ENCODE measurements at places on chromosomes 16 and 17.

DNA sequence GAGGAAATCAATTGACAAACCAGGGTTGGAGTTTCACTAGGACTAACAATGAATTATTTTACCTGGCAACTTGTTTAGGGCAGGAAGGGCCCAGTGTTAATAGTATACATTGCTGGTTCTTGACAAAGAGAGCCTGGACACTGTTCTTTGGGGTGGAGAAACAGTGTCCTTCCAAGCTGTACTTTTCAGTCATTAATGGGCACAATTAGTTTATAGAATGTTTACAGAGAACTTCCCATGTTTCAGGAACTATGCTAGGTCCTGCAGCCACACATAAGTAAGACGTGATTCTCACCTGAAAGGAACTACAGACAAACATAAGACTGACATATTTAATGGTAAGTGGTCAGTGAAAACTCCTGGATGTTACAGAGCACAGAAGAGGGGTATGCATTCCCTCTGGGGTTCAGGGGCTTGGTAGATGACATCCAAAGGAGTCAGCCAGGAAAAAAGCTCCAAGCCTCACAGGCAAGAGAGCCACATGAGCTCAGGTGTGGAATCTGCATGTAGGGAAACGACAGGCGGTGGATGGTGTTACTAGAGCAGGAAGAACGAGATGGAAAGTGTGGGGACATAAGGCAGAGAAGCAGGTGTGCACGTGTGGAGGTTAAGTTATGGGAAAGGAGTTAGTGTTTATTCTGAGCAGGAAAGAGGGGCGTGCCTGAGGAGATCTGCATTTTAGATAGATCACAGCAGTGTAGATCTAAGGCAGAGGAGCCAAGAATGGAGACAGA is 3.8 kb upstream of the DYNLL2 start:
- DNase-seq: no peak

- no peak for DNase-seq
These were observed 20.7 kb downstream of the PIK3R6 start for GRCh38 chr17:8846768-8847211.

DNA sequence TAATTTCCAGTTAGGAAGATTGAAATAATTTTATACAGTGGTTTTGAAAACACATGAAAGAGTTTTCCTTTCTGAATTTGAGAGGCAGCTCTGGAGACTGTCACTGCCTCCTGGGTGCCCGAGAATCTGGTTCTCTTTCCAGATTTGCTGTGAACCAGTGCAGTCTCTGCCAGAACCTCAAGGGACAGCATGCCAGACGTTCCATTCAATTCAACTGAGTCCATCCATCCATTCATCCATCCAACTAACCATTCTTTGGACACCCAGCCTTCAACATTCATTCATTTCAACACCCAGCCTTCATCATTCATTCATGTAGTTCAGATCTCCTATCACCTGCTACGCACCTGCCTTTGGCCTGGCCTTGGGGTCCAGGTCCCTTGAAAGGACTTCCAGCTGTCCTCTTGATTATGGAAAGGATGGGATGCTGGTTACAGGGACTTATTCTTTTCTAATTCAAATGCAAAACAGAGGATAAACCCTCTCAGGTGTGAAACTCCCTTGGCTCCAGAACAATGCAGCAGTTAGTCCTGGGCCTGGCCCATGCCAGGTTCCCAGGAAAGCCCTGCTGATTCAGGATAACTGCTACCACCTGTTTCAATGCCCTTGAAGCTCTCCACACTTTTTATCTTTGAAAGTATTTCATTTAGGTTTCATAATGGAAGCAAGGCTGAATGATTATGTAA is 68.7 kb downstream of the WSCD1 start:
- DNase-seq: no peak

DNA sequence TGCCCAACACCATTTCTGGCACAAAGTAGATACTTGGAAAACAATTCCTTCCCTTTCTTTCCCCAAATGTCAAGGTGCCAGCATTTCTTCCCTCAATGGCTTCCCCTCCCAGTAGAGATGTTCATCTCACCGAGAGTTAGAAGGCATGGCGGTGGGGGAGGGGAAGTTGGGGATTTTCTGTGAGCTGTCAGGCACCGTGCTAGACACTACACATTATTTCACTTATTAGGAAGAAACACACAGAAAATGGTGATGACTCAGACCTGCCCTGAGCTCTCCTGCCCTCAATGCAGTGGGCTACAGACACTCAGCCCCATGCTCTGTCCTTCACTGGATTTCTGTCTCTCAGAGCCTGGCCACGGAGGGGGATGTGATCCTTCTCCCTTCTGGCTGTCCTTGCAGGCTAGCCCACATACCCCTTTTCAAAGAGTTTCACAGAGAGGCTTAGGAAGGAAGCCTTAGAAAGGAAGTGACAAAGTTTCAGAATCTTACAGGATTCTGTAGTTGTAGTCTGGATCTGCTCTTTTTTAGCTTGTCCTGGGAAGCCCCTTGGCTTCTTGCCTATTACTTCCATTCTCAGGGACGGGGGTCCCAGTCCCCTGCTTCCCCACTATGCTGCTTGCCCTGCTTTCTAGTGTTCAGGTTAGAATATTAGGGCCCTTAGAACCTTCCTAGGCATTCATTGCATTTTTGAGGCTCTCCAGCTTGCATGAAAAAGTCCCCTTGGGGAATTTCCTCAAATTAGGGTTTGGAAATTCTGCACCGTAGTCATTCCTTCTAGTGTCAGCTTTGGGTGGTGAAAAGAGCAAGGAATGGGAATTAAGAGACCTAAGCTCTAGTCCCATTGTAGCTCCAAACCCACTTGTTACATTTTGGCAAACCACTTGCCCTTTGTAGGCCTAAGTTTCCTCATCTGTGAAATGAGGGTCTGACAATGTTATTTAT is 12.2 kb upstream of the CCL5 start:
- no peak for DNase-seq

DNA sequence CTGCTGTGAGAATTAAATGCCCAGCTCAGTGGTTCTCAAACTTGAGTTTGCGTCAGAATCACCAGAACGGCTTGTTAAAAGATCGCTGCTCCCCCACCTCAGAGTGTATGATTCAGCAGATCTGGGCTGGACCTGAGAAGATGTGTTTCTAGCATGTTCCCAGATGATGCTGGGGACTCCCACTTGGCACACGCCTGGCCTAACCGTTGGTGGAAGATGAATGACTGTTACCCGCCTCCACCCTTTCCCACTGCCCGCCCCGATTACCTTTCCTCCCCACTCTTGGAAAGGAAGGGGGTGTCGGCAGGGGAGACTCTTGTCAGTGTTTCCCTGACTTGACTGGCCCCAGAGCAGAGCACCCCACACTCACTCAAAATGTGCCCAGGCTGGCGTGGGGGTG is 29.3 kb upstream of the ABCC3 start:
- DNase-seq: no peak

GRCh38 chr17:47649972-47650524 is 329 bp downstream of the KPNB1 start:
- no peak for DNase-seq

DNA sequence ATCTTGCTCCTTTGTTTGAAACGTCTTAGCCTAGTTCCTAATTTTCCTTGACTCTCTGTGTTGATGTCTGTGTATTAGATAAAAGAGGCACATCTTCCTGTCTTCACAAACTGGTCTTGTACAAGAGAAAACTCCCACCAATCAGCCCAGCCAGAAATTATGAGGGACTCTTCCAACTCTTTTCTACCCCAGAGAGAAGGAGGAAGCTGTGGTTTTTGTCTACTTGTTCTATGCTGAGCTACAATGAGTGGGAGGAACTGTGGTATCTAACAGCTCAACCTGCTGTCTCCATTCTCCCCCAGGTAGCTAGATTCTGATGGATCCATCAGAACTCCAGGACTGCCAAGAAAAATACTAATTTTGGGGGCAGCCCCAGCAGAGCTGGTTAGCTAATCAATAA is 392.5 kb downstream of the HS3ST3B1 start:
- no peak for DNase-seq

- DNase-seq: no peak
These were observed 39.4 kb downstream of the STH start for GRCh38 chr17:46038414-46038813.

- no peak for DNase-seq
These were observed 1.5 kb upstream of the BAIAP3 start for GRCh38 chr16:1331712-1332617.

GRCh38 chr17:80032614-80033171 is 3.0 kb downstream of the TBC1D16 start:
- no peak for DNase-seq

- peak; percentile 9 for DNase-seq
These were observed 51.8 kb downstream of the PIMREG start for GRCh38 chr17:6496116-6496481.

DNA sequence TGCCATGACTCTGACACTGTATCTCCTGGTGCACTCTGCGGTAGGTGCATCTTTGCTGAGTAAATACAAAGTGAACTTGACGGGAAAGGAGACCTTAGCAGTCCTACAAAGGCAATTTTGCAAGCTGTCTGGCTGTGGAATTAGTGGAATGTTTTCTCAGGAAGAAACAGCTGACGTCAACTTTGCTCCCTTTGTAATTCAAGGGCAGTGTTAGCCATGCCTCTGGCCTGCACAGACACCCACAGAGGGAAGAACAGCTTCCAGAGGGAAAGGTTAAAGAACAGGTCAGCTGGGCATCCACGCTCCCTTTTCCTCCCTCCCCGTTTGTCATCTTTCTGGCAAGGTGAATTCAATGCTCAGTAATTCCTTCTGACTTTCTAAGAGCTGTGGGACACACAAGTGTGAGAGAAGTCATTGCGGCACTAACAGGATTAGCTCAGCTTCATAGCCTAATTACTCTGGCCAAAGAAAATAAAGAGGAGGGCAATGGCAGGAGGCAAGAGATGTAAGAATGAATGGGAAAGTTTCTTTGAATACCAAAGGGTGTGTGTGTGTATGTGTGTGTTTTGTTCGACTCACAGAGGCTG is 476.9 kb upstream of the GOT2 start:
- no peak for DNase-seq

DNA sequence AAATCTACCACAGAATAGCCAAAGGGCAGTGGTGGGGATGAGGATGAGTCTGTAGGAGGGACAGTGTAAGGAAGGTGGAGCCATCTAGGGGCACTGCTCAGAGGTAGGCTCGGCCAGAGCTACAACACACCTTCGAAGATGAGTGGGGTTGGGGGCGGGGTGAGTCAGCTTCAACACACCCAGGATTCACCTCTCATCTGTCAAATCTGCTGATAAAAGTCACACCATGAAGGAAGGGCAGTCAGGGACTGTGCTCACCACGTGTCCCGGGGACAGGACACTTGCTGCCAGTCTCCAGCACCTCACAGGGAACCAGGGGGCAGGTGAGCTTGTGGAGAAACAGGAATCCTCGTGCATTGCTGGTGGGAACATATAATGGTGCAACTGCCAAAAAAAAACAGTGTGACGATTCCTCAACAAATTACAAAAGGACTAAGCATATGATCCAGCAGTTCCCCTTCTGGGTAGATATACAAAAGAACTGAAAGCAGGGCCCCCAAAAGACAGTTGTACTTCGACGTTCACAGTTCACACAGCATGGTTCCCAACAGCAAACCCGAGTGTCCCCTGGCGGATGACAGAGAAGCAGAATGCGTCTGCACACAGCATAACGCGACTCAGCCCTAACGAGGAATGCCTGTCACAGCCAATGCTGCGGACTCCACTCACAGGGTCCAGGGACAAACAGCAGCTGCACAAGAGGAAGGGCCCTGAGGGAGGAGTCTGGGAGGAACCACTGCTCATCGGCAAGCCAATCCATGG is 133.1 kb downstream of the ANKRD11 start:
- DNase-seq: peak; percentile 67

- no peak for DNase-seq
These were observed 26.5 kb upstream of the ZFHX3 start for GRCh38 chr16:73074382-73074781.

DNA sequence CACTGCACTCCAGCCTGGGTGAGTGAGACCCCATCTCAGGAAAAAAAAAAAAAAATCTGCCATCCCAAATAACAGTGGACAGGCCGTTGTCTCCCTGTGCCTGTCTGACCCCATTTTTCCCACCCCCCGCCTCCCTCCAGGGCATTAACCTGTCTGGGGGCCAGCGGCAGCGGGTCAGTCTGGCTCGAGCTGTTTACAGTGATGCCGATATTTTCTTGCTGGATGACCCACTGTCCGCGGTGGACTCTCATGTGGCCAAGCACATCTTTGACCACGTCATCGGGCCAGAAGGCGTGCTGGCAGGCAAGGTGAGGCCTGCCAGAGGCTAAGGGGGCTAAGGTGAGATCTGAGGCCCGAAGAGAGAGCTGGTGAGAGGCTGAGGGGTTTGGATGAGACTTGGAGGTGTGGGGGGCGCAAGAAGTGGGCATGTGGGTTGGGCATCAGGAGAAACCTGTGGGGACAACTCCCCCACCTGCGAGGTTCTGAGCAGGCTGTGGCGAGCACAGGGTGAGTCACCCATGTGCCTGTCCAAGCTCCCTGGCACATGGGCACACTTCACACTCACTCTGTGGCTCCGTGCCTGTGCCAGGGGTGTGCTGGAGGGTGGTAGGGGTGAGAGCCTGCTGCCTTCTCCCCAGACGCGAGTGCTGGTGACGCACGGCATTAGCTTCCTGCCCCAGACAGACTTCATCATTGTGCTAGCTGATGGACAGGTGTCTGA is 34.7 kb downstream of the ANKRD40 start:
- no peak for DNase-seq

DNA sequence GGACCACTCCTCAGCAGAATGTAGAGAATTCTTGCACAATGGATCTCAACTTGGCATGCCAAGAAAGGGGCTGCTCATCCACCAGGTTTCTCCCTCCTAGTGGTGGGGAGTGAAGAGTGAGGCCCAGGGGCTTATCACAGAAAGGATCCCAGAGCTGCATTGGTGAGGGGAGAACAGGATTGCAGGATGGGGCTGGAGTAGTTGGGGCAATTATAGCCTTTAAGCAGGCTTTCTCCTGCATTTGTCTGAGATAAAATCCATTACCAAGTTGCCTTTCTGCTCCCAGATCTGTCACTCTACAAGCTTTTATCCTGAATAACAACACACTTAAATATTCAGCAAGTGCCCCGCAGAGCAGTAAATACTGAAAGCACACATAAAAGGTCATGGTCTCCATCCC is 130.8 kb upstream of the CES5A start:
- DNase-seq: no peak

- DNase-seq: no peak
These were observed 2.7 kb upstream of the AP1G1 start for GRCh38 chr16:71811261-71811803.

DNA sequence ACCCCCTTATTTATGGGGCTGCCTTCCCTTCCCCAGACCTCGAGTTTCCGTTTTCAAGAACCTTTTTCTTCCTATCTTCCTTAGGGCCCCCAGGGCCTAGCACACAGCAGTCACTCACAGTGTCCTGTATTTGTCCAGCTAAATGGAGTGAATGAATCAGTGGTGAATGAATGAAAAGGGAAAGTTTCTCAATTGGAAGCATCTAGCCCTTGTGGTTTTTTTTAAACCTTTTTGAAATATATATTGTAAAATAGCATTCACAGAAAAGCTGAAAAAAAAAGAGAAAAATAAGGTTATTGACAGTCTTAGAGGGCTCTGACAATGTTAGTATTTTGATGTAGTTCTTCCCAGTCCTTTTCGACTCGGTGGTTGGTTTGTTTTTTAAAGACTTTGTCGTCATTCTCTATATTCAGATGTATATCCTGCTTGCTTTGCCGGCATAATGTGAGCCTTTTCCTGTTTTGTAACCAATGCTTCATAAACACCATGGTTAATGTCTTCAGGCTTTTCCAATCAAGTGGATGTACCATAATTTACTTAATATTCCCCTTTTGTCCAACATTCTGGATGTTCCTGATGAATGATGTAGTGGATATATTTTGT is 45.3 kb downstream of the RAI1 start:
- DNase-seq: no peak

- DNase-seq: no peak
These were observed 62.8 kb downstream of the HS3ST3A1 start for GRCh38 chr17:13538841-13539411.
